ENCODE measurements at places on chromosomes 6 and 20.

DNA sequence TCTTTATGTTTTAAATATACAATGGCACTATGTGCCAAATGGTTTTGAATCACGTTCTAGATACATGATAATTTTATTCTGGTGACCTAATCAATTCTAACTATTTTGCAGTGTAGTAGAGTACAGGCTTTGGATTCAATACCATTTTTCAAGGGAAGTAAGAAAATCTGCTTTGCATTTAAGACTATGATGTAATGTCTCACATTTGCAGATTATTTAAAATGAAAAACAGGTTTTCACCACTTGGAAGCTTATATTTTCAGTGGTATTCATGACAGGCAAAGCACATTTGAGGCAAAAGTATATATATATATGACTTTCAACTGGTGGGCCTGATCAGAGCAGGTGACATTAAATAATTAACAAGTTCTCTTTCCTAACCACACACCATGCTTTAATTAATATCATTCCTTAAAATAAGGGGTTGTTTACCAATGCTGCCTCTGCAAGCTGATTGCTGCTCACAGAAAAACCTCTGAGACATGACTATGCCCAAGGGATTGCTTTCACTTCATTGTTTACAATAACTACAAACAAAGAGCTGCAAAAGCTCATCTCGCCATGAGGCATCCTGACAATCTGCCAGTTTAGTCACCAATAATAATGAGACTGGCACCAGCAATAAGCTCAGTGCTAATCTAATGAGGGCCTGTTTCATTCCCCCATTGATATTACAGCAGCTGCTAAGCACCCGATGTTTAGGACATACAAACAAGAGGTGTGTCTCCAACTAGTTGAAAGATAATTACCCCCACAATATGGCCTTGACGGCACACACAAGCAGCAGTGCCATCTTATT is 1176.0 kb upstream of the GJE1 start:
- no peak for DNase-seq

GRCh38 chr20:43800186-43800585 is 73.4 kb upstream of the GTSF1L start:
- no peak for DNase-seq

DNA sequence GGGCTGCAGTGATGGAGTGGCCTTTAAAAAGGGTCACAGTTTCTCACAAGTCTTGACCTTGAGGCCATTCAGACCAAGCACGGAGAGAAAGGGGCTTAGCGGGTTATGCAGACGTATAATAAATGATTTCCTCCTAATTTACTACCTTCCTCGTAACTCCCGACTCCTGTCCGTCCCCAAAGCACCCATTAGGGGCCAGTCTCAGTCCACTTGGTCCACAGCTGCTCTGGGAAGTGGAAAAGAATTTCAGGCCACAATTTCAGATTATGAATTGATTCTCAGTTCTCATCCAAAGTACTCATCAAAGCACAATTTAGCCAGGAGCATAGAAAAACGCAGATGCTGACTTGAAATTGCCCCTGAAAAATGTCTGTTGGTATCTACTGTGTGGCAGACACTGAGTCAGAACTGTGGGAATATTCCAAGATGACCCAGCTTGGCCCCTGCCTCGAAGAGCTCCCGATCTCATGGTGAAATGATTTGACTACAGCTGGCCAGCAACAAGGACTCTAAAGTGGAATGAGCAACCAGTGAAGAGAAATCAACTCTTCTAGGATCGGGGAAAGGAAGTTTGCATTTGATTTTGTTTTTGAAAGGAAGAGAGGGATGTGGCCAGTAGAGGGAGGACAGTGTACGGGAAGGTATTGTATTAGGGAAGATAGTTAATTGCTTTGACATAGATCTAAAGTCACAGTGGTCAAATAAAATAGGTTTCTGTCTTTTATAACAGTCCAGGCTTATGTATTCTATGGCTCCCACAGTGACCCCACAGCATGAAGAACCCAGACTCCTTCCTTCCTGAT is 15.2 kb upstream of the STK35 start:
- DNase-seq: no peak

- no peak for DNase-seq
These were observed 78.3 kb downstream of the AKAP7 start for GRCh38 chr6:131213501-131213990.
